CD4-positive, alpha-beta T cell treated with Interferon gamma for 1 hour (primary cell): ENCODE measurements at places on chromosomes 4 and X.
A peak's percentile ranks its signal among the peaks of the same experiment; 100 is the strongest.

GRCh38 chr4:5954056-5954760, 61.3 kb upstream of the CRMP1 start:
- DNase-seq = no peak

GRCh38 chr4:1410491-1411325, 4.5 kb upstream of the NKX1-1 start:
- no peak for DNase-seq

DNA sequence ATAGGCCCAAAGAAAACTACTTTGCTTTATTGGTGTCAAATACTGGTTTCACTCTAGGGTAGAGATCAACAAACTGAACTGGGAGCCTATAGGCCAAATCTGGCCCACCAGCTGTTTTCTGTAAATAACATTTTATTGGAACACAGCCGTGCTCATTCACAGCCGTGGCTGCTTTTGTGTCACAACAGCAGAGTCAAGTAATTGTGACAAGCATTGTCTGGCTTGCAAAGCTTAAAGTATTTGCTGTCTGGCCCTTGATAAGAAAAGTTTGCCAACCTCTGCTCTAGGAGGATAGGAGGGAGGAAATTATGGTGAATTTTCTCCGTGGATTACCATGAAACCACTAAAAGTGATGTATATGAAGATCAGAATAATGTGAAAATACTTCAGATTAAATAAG, 53.4 kb downstream of the GPAT3 start:
- no peak for DNase-seq

- no peak for DNase-seq
Observed at GRCh38 chr4:7634661-7635251, 200.0 kb upstream of the PSAPL1 start.

DNA sequence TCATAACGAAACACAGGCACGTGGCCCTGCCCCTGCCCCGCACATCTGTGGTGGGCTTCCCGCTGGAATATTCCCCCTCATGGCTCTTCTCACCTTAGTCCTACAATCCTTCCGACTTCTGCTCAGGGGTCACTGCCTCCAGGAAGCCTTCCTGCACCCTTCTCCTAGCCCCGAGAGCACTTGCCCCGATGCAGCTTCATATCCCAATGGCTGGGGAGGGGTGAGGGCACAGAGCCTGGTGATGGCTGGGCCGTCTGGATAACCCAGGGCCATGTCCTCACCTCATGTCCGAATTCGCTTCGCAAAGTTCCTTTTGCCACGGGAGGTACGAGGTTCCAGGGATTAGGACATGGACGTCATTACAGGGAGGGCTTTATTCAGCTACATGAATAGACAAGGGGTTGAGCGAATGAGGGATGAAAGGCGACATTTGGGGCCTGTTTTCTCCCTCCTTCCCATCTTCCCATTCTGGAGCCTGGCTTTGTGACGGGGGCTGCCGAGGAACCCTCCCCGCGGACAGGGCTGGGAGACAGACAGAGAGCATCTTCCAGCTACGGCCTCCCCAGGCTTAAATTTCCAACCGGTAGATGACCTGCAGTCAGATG, 35.5 kb upstream of the HMX1 start:
- DNase-seq = no peak

DNA sequence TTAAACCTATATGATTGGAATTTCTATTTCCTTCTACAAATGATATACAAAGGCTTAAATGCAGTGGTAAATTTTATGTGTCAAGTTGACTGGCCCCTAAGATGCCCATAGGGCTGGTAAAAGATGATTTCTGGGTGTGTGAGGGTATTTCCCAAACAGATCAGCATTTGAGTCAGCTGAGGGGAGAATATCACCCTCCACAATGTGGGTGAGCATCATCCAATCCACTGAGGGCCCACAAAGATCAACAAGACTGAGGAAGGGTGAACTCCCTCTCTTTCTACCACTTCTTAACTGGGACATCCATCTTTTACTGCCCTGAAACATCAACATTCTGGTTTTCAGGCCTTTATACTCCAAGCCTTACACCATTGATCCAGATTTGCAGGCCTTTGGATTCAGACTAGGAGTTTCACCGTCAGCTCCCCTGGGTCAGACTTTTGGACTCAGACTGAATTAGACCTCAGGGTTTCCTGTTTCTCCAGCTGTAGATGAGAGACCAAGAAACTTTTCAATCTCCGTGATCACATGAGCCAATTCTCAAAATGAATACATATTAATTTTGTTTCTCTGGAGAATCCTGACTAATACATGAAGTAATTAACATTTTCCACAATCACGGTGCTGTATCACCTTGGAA, 1020.7 kb upstream of the SLIT2 start:
- DNase-seq = no peak

GRCh38 chr4:170529748-170530722, 440.3 kb upstream of the AADAT start:
- DNase-seq = no peak

DNA sequence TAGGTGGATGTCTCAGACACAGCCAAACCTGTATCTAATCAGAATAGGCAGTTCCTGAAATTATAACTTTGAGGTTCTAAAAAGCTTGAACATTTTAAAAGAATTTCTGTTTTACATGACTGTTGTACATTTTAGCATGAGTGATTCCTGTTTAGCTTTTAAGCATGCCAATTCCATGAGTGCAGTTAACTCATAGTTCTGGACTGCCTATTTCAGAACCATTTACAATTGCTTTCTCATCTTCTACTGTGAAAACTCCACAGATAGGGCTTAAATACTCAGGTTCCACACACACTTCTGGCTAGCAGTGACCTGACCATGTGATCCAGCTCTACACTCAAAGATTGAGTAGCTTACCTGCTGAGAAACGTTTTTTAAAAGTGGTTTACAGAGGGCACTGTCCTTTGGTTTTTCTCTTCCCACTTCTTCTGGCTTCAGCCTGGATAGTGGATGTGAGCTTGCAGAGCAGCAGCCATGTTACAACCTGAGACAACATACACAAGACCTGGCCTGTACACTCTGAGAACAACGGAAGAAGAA, 280.8 kb downstream of the ANKRD50 start:
- DNase-seq = no peak

GRCh38 chr4:87953826-87954225, 21.7 kb upstream of the SPP1 start:
- no peak for DNase-seq

DNA sequence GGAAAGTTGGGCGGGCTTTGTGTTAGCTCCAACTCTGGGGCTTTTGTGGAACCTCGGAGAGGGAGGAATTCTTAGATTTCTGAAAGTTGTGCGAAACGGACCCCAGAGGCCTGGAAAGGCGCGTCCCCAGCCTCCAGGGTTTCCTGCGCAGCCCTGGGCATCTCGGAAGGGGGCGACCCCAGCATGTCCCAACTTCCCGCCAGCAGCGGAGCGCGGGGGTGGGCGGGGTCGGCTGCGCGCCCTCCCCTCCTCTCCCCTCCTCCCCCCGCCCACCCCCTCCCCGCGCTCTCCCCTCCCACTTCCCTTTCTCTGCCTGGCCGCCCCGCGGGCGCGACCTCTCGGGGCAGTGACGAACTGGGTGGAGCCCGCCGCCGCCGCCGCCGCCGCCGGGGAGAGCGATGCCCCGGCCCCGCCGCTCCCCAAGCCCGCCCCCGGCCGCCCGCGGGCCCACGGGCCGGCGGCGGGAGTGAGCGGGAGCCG, 16.8 kb downstream of the PTTG2 start:
- DNase-seq = peak; percentile 86

DNA sequence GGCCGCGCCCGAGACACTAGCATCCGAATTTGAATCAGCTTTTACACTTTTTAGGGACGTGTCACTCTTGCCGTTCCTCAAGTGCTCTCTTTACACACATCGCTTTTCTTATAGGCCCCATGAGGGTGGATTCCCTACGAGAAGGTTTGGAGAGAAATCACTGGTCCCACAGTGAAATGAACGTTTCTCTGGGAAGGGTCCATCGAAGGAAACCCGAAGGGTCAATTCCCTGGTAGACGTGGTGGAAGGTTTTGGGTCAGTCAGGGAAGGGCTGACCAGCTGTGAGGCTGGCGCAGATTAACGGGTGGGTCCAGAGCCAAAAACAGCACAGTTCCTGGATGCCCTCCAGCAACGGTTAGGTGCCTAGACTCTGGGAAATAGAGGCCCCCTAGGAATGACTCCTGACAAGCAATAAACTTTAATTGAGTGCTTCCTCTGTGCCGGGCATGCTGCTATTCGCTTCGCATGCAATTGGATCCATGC, 35.9 kb downstream of the ETDC start:
- no peak for DNase-seq

- no peak for DNase-seq
Observed at GRCh38 chrX:45070116-45071007, 130.3 kb downstream of the DIPK2B start.

DNA sequence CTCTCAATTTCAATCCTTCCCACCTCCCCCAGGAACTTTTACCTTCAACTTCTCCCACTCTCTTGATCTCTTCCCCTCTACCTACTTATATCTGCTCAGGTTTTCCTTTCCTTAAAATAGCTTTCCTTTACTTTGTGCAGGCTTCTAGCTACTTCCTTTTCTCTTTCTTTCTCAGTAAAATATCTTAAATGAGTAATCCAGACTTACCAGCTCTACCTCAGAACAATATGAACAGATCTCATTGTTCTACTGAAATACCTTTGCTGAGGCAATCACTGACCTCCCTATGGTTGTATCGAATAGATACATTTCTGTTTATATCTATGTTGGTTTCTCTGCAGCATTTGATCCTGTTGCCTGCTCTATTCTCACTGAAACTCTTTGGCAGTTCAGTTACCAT, 86.7 kb upstream of the WDR44 start:
- no peak for DNase-seq

GRCh38 chr4:183783991-183784553, 121.0 kb upstream of the STOX2 start:
- no peak for DNase-seq

DNA sequence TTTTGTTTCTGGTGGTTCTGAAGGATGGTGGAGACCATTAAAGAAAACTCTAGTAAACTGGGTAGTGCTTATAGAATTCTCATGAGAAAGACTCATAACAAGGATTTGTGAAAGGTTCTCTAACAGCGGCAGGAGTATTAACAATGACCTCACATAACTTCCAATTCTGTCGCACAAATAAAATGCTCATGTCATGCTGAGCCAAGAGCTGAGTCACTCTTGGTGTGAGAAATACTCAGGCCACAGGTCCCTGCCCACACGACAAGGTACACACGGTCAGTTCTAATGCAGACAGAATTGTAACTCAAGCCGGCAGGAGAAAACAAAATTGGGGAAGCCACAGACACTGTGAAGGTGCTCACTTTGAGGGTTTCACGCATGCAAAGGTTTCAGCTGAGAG, 34.4 kb upstream of the C4orf50 start:
- DNase-seq = no peak

- DNase-seq = peak; percentile 62
Observed at GRCh38 chrX:41265615-41266014, 68.3 kb upstream of the DDX3X start.

GRCh38 chr4:48315728-48316630, 25.4 kb upstream of the SLAIN2 start:
- DNase-seq = no peak

GRCh38 chr4:67603310-67604028, 44.9 kb downstream of the STAP1 start:
- DNase-seq = no peak

DNA sequence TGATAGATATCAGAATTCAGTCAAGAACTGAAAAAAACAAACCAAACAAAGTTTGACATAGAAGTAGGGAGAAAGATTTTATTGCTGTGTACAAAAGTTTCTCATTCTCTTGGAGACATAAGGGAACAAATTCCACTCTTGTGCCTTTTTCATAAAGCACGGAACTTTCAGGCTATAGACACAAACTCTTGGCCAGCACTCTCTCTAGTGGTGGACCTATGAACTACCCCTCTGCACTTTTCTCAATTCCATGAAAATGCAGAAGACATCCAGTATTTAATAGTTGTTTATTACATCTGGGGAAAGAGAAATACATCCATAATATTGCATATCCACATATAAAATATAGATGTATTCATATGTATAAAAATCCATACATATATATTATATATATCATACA, 291.6 kb upstream of the HS3ST1 start:
- no peak for DNase-seq

DNA sequence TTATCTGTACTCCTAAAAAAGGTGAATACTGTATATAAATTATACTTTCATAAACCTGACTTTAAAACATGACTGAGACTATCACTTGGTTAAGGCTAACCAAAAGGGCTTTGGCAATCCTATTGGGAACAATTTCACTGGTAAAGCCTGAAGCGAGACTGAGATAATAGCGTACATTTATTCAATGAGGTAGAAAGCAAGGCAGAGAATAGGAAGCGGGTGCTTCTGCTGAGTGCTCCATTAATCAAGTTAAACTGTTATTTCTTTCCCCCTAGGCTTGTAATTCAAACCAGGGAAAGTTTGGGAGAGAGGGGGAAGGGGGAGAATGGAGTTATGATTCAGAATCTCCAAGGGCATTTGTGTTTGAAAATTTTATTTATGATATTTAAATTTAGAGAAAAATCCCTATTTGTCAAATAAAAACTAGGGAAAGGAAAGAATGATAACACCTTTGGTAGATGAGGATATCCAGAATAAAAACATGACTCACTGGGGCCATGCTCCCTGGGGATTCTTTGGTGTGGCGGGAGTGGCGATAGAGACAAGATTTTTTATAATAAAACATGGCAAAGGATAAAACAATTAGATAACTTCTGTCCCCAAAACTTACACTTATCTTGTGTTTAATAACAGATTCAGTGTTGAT, 34.6 kb upstream of the SORBS2 start:
- no peak for DNase-seq

GRCh38 chrX:15143050-15143824, 126.6 kb downstream of the ASB9 start:
- DNase-seq = peak; percentile 33

GRCh38 chrX:136810493-136810892, 29.8 kb upstream of the ARHGEF6 start:
- DNase-seq = no peak
